Cortex of kidney (tissue), 1 donor: ENCODE measurements at places on chromosomes 2 and 18.

- DNase-seq = no peak
These were observed 31.8 kb upstream of the DLX1 start for GRCh38 chr2:172053486-172053885.

- DNase-seq = no peak
These were observed 26.5 kb upstream of the PIK3C3 start for GRCh38 chr18:41928581-41928980.

GRCh38 chr18:45590036-45590886 lies 25.0 kb upstream of the SLC14A2 start:
- DNase-seq = no peak

DNA sequence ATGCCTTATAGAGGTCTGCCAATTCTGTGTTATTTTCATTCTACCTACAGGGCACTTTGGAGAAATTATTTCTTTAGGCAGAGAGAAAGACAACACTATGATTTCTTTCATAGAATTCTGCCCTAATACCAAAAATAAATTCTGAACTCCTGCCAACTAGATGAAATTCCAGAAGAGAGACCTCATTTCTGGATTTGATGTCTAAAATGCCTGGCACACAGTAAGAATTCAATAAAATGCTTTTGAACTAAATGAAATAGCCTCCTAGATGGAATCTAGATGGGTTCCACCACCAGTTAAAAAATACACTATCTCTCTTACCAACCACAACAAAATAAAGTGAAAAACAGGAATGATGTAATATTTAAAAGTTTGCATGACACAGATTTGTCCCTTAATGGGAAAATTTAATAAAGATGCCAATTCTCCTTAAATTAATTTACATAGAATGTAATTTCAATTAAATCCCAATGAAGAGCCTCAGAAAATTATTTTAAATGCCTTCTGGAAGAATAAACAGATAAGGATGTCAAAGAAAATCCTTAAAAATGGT lies 75.0 kb downstream of the OSBPL1A start:
- no peak for DNase-seq

DNA sequence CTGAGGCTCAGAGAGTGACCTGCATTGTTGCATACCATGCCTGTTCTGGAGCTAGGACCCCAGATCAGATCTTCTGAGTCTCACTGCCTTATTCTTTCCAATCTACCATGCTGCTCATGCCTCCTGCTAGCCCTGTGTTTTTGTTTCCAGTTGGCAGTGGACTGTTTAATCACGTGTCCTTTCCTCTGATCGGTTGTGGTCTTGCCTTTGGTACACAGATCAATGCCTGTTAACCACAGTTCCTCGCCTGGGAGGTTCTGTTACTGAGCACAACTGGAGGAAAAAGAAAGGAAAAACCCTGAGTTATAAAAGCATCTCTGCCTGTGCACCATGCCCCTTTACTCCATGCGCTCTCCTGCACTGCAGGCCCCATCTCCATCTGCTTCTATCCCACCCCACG lies 329.1 kb downstream of the SETBP1 start:
- DNase-seq = no peak

DNA sequence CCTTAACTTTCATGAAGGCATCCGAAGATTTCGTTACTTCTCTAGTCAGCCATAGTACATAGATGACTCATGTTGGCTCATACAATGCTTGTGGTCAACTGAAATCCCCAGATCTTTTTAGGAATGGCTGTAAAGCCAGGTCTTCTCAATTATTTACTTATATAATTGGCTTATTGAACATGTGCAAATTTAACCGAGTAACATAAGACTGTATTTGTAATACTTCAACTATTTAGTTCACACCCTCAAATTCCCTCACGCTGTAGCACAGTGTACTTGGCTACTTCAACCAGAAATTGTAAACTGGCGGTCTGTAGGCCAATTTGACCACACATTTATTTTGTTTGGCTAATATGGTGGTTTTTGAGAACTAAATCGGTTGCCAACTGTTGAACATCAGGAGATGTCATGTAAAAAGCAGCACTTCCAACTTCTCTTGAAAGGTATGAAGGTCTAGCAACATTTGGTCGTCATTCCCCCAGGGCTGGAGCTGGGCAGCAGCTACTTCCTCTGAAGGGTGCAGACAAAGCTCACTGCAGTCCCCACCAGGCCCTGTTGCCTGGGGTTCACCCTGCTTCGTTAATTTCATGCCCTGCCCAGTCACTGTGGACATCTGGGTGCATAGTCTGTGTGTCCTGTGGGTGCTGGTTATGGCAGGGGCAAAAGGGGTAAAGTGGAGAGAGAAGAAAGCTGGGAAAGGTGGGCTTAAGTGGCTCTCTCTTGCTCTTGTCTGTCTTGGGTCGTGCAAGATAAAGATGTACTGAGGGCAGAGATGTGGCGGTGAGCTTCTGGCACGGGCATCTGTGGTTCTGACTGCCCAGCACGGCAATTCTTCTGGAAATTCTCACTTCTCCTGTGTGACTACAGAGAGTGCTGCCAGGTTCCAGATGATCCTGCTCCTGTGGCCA lies 3.2 kb upstream of the SH3RF3 start:
- no peak for DNase-seq

- no peak for DNase-seq
These were observed 59.3 kb upstream of the ACVR1 start for GRCh38 chr2:157935378-157935906.

GRCh38 chr2:64019975-64020528 lies 824 bp upstream of the VPS54 start:
- DNase-seq = no peak

DNA sequence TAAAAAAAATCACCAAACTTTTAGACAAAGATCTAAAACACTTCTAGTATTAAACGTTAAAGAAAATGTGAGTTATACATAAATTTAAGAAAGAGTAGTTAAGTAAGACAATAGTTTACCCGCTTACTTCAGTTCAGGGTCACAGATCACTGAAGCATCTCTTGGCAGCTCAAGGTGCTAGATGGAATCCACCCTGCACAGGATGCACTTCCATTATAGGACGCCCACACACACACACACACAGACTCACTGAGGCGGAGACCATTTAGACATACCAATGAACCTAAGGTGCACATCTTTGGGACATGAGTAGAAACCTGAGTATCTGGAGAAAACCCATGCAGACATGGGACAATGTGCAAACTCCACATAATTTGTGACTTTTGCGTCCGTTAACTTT lies 630.6 kb upstream of the ZNF804A start:
- no peak for DNase-seq

- no peak for DNase-seq
These were observed 69.9 kb downstream of the INPP5D start for GRCh38 chr2:233130024-233130423.

- no peak for DNase-seq
These were observed 170.0 kb downstream of the DNAH7 start for GRCh38 chr2:195898505-195899191.

GRCh38 chr2:74845217-74845751 lies 11.4 kb downstream of the HK2 start:
- no peak for DNase-seq

- DNase-seq = no peak
These were observed 749 bp downstream of the STK25 start for GRCh38 chr2:241507430-241508239.

DNA sequence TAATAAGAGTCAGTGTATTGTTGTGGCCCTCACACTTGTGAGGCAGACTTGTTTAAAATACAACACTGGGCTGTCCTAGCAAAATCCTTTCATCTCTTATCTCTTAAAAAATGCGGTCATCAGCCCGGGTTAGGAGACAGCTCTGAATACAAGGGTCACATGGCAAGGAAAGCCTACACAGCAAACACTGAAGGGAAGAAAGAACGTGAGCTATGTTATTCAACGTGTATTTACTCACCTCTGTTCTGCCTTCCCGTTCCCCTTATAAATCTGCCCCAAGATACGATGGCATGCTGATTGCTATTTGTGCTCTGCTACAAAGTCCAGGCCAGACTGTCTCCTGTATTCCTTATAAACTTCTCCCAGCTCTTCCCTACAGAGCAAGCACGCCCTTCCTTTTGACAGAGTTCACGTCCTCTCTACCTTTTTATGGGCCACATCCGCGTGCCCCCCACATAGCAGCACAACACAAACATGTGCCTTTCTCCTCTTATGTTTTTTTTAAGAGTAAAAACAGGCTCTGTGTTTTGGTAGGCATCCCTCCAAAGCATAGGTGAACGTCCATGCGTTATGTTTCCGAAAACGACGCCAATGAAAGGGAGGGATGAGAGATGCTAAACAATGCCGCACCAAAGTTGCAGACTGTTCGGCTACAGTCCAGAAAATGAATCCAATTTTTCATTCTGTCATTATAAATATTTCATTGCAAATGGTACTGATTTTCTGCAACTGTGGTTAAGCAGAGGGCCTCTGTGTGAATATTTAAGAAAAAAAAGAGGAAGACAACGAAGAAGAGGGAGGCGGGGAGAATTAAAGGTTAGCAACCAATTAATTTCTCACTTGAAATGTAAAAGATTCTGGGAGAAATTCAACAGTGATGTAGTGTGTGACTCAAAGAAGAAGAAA lies 274.7 kb downstream of the ZNF521 start:
- no peak for DNase-seq

- DNase-seq = no peak
These were observed 131.7 kb upstream of the TWIST2 start for GRCh38 chr2:238716171-238716570.

GRCh38 chr2:191174442-191174841 lies 23.6 kb upstream of the STAT4 start:
- no peak for DNase-seq

DNA sequence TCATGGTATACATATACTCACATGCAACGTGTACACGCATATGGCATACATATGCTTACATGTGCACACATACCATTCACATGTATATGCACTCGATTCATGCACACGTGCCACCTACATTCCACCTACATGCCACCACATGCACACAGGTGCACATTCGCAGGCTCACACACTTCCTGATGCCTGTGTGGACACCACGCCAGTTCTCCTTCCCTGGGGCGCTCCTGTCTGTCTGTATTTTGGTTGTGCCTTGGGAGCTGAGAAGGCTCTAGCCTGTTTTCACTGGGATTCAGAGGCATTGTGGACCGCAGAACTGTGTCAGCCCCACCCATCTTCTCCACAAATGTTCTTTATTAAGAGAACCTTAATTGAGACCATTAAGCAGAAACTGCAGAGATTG lies 96.6 kb upstream of the CTDP1 start:
- no peak for DNase-seq

DNA sequence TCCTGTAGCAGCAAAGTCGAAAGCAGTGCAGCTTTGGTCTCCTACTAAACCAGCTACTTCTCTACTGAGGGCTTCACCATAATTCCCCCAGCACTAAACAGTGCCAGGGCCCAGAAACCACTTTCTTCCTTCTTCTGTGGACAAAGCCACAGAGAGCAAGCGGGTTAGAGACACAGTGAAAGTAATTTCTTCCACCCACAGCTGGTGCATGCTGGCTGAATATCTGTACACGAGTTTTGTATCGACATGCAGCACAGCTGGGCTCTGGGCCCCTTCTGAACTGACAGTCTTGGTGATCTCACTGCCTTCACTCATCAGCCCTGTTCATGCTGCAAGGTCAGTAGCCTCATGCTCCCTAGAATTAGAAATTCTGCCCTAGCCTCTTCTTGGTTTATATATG lies 74.0 kb upstream of the SULT1C3 start:
- DNase-seq = no peak

- DNase-seq = no peak
These were observed 18.8 kb downstream of the ATG4B start for GRCh38 chr2:241656190-241656741.

- no peak for DNase-seq
These were observed 1.2 kb downstream of the CFLAR start for GRCh38 chr2:201116959-201117734.

- DNase-seq = no peak
These were observed 100.9 kb downstream of the IRS1 start for GRCh38 chr2:226698671-226699070.

- no peak for DNase-seq
These were observed 216.9 kb upstream of the PARD3B start for GRCh38 chr2:204328373-204328772.

GRCh38 chr2:30914456-30914855 lies 107.2 kb upstream of the CAPN13 start:
- no peak for DNase-seq

- DNase-seq = no peak
These were observed 112.8 kb upstream of the EML6 start for GRCh38 chr2:54610700-54611099.

GRCh38 chr18:9475643-9476591 lies 604 bp downstream of the RALBP1 start:
- no peak for DNase-seq

- no peak for DNase-seq
These were observed 96.9 kb downstream of the TPO start for GRCh38 chr2:1510176-1510575.

DNA sequence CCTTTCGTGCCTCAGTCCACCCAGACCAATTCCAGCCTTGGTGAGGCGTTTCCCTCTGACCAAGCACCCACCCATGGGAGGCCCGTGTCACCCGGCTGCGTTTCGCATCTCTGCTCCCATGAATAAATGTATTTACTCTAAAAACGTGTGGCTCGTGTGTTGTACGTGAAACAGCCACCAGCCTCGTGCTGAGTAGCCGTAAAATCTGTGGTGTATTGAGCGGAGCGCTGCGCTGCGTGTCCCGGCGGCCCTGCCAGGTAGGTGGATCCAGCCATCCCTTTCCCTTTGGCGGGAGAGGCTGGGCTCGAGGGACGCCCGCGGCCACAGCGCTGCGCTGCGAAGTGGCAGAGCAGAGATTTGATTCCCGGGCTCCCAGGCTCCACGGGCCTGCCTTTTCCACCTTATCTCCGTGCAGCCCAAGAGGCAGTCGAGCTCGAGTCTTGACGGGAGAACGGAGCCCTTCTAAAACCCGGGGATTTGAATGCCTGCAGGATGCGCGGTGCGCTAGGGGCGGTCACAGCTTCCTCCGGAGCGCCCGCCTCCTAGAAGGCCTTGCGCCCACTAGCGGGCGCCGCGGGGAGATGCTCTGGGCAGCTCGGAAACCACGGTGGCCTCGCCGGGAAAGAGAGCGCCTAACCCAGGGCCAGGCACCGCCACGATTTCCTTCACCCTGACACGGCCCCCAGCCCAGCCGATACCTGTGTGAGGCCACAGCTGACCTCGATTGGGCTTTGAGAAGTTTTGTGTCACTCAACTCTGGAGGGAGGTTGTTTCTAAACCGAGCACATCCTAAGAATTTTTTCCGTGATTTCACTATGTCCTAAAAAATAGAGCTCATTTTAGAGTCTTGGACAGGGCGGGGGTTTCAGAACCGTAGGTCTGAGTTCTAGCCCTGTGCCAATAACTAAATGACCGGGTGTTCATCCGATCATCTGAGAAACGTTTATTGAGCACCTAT lies 3.9 kb upstream of the PSMD1 start:
- DNase-seq = no peak

- no peak for DNase-seq
These were observed 1118.3 kb upstream of the DDX18 start for GRCh38 chr2:116696223-116696622.

DNA sequence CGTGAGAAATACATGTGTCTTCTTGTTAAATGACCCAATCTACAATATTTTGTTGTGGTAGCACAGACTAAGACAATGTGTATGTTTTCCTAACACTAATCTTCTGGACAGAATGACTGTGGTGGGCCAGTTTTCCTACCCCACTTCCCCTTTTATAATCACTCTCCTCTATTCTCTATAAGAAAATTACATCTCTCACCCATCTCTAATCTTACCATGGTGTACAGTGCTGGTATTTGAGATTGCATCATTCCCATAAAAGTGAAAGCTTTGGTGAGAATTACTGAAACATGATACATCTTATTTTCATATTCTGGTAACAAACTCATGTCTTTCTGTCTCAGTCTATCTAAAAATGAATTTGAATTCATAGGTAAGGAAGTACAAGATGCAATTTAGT lies 40.5 kb downstream of the CAVIN2 start:
- no peak for DNase-seq

GRCh38 chr2:238973038-238973739 lies 125.3 kb downstream of the TWIST2 start:
- DNase-seq = no peak
